ENCODE measurements at places on chromosomes 5 and 9.
A peak's percentile ranks its signal among the peaks of the same experiment; 100 is the strongest.

DNA sequence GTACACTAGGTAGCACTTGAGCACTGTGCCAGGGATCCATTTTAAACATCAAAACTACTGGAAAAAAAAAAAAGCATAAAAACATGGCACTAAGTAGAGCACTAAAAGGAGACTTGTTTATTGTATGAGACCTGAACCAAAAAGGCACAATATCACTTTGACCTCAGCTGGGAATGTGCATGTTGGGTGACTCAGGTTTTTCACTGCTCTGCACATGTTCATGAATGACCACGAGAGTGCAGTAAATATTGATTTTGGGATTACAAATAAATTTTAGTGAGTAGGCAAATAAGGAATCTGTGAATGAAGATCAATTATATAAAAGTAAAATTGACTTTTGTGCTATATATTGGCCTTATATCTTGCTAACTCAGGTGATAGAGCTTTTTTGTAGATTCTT is 11.8 kb downstream of the RMI1 start:
- DNase-seq, result no peak

DNA sequence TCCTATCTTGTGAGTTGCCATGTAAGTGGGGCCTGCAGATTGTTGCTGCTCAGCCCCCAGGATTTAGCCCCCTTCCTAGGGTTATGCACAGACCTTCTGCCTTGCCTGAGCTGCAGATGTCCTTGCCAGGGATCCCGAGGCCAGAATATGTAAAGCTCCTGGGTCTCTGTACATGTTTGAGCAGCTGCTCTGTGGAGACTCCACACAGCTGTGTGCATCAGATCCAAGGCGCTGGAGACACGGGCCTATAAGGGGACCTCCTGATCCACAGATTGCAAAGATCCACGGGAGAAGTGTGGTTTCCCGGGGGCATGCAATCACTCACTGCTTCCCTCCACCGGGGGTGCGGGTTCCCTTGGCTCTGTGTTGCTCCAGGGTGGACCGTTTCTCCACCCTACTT is 28.9 kb downstream of the TAF11L14 start:
- DNase-seq, result no peak

GRCh38 chr5:139462586-139463276 is at the start of gene ECSCR:
Gene ECSCR (minus strand): TSS chr5:139462743. CDS start chr5:139462670, 73 bp downstream.
- no peak for DNase-seq

- no peak for DNase-seq
Measured at GRCh38 chr9:109444771-109445320, 53.3 kb downstream of the PTPN3 start.

- DNase-seq, result no peak
Measured at GRCh38 chr5:165834891-165835290, 2329.5 kb downstream of the MAT2B start.

DNA sequence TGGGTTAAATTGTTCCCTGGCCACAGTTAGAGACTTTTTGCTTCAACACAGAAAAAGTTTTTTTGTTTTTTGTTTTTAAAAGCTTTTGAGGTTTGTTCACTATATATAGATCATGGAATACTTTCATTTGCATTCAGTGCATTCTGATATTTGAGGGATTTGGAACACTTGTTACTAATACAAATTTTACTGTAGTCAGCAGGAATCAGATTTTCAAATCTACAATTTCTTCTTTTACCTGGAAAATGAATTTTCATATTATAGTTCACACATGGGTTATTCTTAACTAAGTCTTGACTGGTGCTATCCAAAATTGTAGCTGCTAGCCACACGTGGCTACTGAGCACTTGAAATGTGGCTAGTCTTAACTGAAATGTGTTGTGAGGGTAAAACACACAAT is 142.0 kb downstream of the RMI1 start:
- DNase-seq, result no peak

- no peak for DNase-seq
Measured at GRCh38 chr5:60959156-60959555, 14.2 kb downstream of the NDUFAF2 start.

GRCh38 chr9:92047500-92047899 is 67.7 kb downstream of the SPTLC1 start:
- no peak for DNase-seq

- no peak for DNase-seq
Measured at GRCh38 chr5:15014809-15015208, 143.2 kb upstream of the ANKH start.

GRCh38 chr5:125160787-125161502 is 414.5 kb upstream of the ZNF608 start:
- no peak for DNase-seq

GRCh38 chr5:128774605-128775004 is 190.7 kb upstream of the SLC27A6 start:
- DNase-seq, result no peak

DNA sequence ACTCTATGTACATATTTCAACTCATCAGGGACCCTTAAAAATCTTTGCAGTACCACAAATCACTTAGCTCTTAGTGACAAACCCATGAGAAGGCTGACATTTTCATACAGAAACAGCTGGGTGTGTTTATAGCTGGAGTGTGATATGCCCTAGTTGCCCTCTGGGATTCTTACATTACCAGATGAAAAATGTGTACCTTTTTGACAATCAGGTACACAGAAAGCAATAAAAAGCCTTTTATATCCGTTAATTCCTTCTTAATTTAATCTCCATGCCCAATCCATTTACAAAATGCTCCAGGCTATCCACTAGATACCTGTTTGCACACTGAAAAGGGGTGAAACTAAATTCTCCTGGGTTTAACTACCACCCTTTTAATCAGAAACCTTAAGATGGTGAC is 222.9 kb downstream of the KIAA0825 start:
- DNase-seq, result no peak

GRCh38 chr9:135979547-135980166 is 18.5 kb upstream of the UBAC1 start:
- no peak for DNase-seq

- peak; percentile 22 for DNase-seq
Measured at GRCh38 chr5:99169309-99169708, 240.5 kb upstream of the CHD1 start.

DNA sequence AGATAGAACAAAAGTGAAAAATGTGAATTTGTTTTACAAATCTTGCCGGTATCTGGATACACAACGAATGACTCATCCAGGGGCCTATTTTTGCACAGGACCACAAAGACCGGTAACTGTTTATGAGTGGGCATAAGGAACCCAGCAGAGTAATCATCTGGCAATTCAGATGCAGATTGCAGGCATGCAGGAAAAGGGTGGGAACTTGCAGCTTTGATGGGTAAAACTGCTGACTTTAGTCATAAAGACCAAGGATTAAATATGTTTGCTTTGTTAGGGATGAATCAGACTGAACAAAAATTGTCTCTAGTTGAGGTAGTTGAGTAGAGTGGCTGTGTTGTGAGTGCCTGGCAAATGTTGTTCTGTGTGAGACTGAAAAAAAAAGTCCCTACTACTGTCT is 309.6 kb upstream of the CCNH start:
- DNase-seq, result no peak

GRCh38 chr5:129971714-129972113 is 67.4 kb downstream of the CHSY3 start:
- DNase-seq, result no peak

- no peak for DNase-seq
Measured at GRCh38 chr9:8389531-8389930, 590.0 kb upstream of the DMAC1 start.

- no peak for DNase-seq
Measured at GRCh38 chr5:45385321-45386058, 310.7 kb downstream of the HCN1 start.

DNA sequence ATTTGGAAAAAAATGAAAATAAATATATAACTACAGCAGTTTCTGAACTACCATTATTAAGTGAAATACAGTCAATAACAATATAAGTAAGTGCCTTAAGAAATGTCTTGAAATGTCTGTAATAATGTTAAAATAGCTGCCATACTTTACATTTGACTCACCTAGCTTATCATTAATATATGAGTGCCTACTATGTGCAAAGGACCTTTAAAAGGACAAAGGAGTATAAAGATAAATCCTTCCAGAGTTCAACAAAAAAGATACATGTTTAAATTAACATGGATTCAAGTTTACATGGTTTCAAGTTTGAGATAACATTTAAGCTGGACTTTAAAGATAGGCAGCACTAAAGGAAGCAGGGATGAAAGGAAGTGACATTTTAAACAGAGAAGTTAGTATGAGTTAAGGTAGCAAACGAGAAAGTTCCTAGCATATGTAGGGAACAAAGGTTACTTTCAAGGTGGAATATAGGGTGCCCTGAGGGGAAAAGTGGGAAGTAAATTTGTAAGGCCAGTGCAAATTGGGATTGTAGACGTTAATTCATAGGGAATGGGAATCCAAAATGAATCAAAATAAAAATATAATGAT is 8.9 kb downstream of the ITGA1 start:
- DNase-seq, result no peak

DNA sequence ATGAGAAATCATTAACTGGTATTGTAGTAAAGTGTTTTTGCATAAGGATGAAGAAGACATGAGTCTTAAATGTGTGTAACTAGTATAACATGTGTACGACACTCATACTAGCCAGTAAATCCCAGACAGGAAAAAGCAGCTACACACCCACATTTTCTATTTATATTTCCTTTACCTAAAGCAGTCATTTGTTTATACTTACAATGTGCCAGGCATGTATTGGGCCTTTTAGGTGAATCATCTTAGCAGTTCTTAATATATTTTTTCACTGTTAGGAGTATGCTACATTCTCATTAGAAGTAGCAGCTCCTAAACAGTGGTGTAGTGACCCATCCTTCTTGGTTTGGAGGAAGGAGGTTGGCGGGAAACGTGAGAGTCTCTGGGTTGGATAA is 55.8 kb upstream of the TMC1 start:
- DNase-seq, result no peak

DNA sequence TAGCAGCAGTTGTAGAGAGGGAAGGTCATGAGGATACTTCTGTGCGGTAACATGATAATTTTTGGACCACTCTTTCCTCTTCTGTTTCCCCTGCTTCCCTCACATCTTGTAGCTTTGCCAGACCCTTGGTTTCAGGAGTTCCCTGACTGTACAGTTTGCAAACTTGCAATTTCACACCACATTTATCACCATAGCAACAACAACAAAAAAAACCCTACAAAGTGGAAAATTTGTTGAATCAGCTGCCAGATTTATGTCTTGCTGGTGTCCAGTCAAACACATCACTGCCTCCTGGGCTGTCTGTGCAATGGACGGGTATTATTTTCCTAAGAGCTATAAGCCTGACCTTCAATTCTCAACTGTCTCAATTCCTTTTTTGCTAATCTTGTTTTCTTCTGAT is 751.6 kb downstream of the TLR4 start:
- DNase-seq, result no peak

DNA sequence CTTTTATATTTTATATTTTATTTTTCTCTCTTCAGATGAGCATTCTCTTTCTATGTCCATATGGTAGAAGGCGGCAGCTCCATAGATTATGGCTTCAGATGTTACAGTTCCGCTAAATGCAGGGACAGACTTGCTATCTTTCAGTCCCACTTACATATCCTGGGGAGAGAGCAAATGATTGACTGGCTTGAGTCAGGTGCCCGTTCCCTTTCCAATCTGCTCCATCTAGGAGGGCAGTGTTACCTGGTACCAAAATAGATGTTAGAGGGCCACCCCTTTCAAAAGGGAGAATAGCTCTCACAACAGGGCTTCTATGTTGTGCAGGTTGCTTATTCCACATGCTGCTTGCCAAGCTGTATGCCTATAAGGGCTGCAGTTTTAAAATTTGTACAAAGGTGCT is 45.3 kb downstream of the ERBIN start:
- no peak for DNase-seq

DNA sequence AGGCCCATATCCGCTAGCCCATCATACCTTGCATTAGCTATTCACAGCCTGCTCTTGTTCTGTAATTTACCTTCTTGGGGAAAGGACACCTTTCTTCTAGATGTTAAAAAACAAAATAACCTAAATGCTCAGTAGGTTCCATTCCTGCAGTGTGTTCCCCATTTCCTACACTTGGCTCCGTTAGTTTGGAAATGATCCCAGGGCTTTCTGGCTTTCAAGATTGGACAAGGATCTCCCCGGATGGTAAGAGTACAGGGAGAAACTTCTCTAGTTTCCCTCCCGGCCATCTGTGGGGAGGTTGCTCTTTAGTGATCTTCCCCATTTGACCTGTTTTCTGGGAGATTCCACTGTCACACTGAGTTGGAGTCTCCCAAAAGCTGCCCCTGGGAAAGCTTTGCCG is 27.3 kb upstream of the STC2 start:
- no peak for DNase-seq

DNA sequence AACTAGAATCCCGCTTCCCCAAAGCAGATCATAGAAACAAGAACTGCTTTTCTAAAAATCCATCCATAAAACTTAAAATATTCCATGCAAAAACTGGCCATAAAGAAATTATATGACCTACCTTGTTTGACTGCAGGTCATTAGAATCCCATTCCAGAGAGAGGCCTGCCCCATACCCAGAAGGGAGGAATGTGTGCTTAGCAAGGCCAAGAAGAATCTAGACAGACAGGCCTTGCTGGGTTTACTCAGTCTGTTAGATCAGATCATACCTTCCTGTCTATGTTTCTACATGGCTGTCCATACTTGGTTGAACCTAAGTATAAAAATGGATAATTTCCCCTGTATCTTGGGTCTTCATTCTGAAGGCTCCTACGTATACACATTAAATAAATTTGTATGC is 358.8 kb upstream of the TRPC7 start:
- DNase-seq, result no peak

DNA sequence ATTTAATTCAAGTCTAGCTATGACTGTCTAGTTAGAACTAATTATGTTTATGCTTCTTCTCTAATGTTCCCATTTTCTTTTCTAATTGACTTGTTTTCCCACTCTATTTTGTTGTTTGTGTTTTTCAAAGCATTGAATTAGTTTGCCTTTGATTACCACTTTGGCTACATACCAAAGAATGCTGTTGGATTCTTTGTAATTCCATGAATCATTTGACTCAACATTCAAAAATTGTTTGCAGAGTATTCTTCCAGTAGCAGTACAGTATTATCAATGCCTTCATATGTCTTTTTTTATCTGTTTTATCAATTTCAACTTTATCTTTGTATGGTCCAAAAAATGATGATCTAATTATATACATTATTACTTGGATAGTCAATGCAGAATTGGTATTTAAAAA is 288.7 kb downstream of the RFX3 start:
- DNase-seq, result no peak

GRCh38 chr9:19108038-19108437 is 5.3 kb upstream of the HAUS6 start:
- DNase-seq, result no peak

DNA sequence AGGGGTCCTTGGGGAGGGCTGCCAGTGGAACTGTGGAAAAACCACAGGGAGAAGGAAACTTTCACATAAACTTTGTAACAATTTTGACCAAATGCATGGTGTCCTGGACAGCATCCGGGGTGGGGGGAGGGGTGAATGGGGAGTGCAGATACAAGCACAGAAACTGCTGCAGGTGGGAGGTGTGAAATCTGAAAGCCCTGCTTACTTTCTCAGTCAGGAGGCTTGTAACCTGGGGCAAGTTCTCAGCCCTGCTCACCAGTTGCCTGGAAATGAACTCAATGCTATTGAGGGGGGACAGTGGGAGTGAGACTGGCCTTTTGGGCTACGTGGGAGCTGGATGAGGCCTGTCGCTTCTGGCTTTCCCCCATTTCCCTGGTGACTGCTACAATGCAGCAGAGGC is 694.5 kb upstream of the ZNF608 start:
- no peak for DNase-seq

GRCh38 chr9:131407717-131408195 is 13.9 kb downstream of the PRRC2B start:
- DNase-seq, result peak; percentile 47

GRCh38 chr9:126617003-126617822 is 3.5 kb downstream of the LMX1B start:
- DNase-seq, result no peak

GRCh38 chr9:127087411-127087810 is 35.0 kb downstream of the ANGPTL2 start:
- DNase-seq, result no peak

- DNase-seq, result no peak
Measured at GRCh38 chr5:78508186-78508765, 140.3 kb downstream of the LHFPL2 start.
